ENCODE measurements at places on chromosomes 11 and 22.
A peak's percentile ranks its signal among the peaks of the same experiment; 100 is the strongest.

DNA sequence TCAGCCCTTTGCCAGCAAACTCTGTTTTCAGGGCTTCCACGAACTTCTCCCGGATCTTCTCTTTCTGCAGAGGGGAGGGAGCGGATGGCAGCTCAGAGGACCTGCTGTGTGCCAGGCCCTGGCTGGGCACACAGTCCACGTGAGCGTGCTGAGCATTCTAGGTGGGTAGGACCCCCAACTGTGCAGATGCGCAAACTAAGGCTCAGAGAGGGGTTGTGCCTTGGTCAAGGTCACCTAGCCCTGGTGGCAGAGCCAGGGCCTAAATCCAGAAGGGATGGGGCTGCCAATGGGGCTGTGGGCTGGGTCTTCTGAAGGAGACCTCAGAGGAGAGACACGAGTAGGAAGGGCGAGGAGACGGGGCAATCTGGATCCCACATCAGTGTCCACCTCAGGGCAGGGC, 10.8 kb downstream of the PMM1 start:
- no peak for DNase-seq

GRCh38 chr11:80862011-80862410, 1421.2 kb upstream of the TENM4 start:
- no peak for DNase-seq

DNA sequence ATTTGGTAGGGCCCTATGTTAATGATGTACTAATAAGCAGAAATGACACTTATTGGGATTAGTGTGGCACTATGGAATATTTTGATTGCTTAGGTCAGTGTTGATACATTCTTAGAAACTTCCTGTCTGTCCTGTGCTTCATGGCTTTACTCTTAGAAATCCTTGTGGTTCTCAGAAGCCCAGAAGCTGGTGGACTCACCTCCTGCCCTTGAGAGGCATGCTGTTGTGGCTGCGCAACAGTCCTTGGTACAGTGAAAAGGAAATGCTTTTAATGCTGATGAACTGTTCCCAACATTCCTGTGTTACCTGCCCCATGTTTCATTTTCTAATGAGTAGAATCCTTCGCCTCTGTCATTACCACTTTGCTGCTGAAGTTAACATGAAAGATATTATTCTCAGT, 52.4 kb upstream of the MYO18B start:
- no peak for DNase-seq

GRCh38 chr11:63536669-63537292, at the start of gene PLAAT4:
PLAAT4 (plus strand) TSS chr11:63536808; CDS start chr11:63536869, 61 bp downstream.
- DNase-seq: peak; percentile 56

DNA sequence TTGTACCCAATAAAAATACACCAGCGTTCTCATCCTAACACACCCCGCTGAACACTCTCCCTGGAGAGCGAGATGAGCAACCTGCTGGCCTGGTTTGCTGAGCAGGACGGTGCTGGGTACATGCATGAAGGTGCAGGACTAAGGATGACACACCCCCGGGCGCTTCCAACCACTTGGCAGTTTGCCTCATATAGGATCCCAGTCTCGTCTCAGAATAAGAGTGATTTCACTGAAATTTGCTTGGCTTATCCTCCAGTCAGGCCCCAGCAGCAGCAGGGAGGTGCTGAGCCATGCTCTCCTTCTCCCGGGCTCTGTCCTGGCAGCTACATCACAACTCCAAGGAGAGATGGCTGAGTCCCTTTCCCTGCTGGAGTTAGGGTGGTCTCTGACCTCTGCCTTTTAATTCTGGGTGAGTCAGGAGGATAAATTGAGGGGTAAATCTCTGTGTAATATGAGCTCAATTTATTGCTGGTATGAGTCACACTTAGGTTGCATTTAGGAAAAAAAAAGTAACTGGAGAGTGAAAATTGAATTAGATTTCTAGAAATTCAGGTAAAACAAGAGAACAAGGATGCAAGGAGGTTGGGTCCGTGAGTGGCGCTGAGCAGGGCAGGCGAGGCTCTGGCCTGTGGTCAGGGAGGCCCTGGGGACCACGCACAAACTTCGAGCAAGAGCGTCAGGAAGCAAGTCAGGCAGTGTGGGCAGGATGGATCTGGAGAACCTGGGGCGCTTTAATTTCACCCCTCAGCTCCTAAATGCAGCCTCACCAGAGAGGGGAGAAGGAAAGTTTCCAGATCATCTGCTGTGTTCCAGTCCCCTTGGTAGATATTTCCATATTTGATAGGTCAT, 974.0 kb downstream of the TBC1D22A start:
- DNase-seq: no peak

- DNase-seq: no peak
Measured at GRCh38 chr11:70510106-70510505, 111.8 kb downstream of the CTTN start.

DNA sequence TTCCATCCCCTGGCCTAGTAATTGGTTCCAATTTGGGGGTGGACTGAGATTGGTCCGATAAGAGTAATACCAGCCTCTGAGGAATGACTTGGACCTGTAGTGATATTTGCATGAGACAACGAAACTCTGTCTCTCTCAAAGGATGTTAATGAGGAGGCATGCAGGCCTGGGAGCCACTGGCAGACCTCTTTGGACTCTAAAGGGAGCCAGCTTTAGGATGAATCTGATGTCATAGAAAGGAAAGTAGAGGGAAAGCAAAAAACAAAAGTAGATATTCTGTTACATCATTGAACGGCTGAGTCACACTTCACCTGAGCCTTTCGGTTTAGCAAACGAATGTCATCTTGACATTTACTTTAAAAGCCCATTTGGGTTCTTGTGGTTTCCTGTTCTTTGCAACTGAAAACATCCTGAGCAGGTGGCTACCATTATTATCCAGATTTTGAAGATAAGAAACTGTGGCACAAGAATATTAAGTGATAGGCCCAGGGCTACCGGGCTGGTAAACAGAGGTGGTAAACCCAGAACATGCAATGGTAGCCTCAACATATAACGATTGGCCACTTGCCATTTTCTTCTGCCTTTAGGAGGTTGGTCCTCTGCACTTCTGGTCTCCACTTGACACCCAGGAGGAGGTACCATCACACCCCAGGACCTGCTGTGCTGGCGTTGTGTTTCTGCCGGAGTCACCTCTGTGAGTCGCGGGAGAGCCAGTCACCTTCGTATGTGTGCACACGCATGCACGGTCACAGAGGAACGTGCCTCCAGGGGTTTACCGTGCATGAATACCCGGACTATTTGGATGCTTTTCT, 42.7 kb downstream of the RTL6 start:
- peak; percentile 80 for DNase-seq

DNA sequence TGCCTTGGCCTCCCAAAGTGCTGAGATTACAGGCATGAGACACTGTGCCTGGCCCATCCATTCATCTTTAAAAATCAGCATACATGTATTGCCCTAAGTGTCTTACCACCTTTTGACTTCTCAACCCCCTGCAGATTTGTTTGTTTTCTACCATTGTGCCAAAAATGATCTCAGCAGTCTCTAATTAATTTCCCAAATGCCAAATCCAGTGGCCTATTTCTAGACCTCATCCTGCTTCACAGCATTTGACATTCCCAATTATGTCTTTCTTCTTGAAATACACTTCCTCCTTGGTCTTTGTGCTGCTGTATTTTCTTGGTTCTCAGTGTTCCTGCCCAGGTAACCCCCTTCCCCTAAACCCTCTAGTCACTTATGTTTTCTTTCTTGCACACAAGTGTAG, 46.0 kb upstream of the GRAMD1B start:
- no peak for DNase-seq

- DNase-seq: no peak
Measured at GRCh38 chr22:35335936-35336781, 36.5 kb downstream of the TOM1 start.

GRCh38 chr11:106288057-106288456, 210.6 kb downstream of the AASDHPPT start:
- no peak for DNase-seq

GRCh38 chr11:120112174-120112796, 25.6 kb downstream of the TRIM29 start:
- no peak for DNase-seq

GRCh38 chr11:11884351-11884750, 42.6 kb downstream of the USP47 start:
- no peak for DNase-seq

GRCh38 chr11:121652971-121653370, 200.2 kb upstream of the SORL1-AS1 start:
- DNase-seq: peak; percentile 48

GRCh38 chr22:25007444-25008106, 55.1 kb downstream of the KIAA1671 start:
- no peak for DNase-seq

- DNase-seq: no peak
Measured at GRCh38 chr11:15941206-15941770, 415.1 kb downstream of the SOX6 start.

DNA sequence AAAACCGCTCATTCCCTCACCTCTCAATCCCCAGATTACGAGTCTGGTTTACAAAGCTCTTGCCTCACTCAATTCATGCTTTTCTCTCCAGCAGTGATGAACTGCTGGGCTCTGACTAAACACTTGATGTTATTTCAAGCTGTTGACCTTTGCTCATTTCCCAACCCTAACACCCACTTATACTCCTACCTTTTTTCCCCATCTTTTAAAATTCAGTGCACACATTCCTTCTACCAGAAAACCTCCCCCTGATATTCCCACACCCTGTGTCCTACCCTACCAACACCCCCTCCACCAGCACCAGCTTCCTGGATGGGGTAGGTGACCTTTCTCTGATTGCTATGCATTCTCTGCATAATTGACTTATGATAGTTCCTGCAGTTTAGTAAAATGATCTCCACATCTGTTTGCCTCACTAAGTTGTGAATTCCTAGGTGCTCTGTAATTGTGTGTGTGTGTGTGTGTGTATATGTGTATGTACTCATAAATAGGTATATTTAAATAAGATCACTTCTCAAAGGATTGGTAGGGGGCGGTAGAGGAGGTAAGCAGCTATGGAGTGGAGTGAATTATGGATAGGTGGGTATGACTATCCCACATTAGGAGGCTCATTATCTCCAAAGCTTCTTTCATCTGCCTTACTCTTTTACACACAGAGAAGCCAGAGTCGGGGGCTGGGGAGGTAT, 842 bp downstream of the HEPACAM start:
- no peak for DNase-seq

DNA sequence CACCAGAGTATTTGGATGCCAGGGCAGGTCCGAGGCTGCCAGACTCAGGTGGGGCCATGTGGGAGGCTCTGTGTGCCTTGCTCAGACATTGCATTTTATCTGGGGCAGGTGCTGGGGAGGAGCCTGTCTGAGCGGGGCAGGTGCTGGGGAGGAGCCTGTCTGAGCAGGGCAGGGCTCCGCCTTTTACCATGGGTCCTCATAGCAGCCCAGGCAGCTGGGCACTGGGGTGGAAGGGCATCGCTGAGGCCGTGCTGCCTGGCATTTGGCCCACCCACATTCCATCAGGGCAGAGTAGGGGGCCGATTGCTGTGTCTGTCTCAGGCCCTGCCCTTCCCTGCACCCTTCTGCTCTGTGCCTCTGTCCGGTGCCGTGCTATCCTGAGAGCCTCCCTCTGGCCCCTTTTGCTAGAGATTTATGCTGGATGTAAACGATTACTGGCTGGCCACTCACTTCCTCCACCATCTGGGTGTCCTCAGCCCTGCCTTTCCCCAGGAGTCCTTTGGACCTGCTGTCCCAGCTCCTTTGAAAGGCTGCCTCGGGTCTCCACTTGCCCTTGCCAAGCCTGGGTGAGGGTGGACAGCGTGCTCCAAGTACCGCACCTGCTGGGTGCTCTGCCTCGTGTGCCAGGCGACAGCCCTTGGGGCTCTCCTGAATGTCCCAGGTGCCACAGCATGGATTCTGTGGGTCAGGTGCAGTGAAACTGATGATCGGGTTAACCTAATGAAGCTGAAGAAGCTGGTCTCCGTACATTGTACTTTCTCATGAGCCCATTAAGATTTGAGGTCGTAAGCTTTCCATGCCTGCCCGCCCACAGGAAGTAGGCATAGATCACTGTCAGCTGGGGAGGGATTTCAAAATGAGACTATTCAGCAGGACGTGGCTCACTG, 281.6 kb downstream of the TBC1D22A start:
- DNase-seq: peak; percentile 60

DNA sequence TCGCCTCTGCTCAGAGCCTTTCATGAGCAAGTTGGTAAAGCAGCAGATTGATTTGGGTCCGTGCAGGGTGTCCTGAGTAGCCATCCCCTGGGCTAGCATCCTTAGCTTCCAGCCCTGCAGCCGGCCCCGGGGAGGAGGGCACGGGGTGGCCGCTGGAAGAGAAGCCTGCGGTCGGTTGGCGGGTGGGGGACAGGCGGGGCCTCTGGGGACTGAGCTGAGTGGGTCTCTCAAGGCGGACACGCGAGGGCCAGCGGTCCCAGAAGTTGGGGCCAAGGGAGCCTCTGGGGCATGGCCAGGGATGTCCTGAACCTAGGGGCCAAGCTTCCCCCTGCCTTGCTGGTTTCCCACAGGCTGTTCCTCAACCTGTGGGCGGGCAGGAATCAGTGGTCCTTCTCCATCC, 143.0 kb downstream of the TBC1D22A start:
- DNase-seq: no peak

DNA sequence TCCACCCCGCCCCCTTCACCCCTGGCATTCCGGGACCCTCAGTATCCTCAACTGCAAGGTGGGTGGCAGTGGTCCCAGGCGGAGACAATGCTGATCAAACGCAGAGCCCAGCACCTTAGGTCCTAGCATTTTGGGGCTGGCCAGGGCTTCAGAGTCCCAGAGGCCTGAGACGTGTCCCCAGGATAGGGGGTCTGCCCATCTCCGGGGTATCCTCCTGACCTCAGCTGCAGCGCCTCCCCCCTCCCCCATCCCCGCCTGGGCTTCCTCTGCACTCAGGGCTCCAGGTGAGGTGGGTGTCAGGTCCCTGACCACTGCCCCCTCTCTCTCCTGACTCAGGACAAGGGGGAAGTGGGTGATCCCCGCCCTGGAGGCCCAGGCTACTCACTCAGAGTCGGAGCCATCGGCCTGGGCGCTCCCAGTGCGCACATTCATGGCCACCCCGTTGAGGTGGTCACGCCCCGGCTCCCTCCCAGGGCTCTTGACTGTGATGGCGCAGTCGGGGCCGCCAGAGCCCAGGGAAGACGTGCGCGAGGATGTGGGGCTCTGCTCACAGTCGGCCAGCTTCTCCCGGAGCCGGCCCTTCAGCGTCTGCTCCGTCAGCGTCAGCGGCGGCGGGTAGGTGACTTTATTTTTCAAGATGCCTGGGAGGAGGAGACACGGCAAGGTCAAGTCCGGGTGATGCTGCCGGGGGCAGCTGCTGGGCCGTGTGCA, 28.3 kb downstream of the TRMU start:
- DNase-seq: no peak

DNA sequence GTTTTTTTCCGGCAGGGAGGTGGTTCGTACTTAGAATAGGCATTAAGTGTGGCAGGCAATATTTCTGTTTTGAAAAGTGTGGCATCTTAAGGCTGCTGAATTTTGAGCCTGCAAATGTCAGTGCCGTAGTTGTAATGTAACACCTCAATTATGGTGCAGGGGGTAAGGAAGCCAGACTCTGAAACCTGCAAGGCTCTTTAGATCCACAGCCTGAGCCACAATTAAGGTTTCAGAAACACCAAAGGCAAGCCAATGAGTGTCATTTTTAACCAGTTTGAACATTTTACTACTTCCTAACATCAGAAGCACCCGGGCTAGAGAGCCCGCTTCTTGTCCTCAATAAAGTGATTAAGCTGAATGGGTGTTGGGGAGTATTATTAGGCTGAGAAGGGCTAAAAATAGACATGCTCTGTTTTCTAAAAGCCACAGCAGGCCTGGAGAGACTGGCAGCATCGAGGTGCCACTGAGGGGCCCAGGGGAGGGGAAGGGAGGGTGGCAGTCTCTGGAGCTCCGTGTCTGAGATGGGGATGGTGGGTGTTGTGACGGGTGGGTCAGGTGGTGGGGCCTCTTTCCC, 113.4 kb downstream of the ZBTB16 start:
- no peak for DNase-seq
